ENCODE measurements at places on chromosomes 5 and 9.

DNA sequence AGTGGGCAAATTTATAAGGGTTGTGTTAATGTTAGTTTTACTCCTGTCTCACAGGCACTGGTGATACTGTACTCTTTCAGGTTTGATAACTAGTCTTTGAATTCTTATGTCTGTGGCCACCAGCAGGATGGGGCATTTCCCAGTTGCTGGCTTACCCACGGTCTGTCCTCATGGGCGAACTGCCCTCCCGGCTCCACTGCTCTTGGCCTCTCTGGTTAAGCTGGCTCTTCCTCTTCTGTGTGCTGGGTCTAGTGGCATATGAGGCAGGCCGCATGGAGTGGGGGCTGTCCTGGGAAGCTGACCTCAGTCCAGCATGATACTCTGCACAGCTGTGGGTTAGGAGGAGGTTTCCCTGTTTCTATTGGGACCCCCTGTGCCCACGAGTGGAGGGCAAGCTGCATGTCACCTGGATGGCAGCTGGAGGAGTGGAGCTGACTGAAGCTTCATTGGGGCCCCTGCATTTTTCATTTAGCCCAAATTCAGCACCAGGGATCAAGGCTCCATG is 19.5 kb downstream of the PHF2 start:
- no peak for DNase-seq

- no peak for DNase-seq
Measured at GRCh38 chr5:91111473-91112238, 271.5 kb downstream of the ARRDC3 start.

- DNase-seq: no peak
Measured at GRCh38 chr5:177508837-177509236, 789 bp downstream of the DOK3 start.

- DNase-seq: no peak
Measured at GRCh38 chr9:68547417-68547816, 6.7 kb upstream of the TMEM252 start.

DNA sequence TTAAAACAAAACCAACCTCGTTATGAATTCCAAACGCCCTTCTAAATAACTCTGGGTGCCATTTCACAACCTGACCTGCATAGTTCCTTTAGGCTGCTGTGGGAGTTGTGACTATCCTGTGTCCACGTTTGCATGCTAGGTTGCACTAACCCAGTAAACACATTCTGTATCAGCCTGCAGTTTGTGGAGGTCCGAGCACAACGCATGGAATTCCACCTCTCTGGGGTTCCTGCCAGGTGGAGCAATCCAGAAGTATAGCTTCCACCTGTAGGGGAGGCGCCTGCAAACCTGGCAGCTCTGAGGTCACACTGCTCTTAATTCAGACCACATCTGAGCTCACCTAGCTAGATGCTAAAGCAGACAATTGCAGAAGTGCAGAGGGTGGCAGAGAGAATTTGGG is 57.2 kb downstream of the MARCHF3 start:
- no peak for DNase-seq

- DNase-seq: no peak
Measured at GRCh38 chr9:129140397-129141065, 29.3 kb downstream of the PTPA start.

DNA sequence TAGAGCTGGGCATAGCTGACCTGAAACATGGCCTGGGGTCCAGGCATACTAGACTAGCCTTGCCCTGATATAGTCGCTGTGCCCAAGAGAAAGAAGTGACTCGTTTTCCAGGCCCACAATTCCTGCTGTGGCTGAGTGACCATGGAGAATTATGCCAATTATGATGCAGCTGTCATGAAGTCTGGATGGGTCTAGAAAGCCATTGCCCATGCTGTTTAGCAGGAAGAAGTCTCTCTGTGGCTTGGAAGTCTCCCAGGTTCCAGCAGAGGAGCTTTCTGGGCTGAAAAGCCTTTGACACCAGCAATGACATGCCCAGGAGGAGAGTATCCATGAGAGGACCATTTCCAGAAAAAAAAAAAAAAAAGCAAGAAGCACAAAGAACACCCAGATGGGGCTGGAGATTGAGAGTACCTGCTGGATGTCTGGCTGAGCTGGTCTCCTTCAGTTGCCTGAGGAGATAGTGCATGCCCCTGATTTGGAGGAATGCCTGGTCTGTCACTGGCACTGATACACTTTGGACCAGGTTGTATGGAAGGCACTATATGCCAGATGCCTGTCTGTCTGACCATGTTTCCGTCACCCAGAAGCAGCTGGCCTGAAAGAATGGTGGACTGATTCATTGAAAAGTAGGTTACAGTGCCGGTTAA is 128.0 kb upstream of the EPB41L4A start:
- DNase-seq: no peak

DNA sequence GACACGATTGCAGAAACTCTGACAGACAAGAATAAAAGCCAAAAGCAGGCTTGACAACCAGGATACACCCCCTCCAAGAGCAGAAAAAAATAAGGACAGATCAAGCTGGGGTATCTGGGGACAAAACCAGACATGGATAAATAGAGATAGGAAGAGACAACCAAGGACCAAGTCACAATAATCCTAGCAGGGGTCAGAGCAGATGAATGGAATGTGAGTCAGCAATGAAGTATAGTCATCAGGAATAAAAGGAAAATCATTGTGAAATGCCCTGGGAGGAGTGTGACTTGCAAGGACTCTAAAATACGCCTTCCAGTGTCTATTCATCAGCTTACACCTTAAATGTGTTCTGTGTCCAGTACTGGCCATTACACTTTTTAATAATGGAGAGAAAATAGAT is 206.8 kb downstream of the CAAP1 start:
- DNase-seq: no peak

- no peak for DNase-seq
Measured at GRCh38 chr5:151449839-151450238, 2.4 kb downstream of the SLC36A1 start.

DNA sequence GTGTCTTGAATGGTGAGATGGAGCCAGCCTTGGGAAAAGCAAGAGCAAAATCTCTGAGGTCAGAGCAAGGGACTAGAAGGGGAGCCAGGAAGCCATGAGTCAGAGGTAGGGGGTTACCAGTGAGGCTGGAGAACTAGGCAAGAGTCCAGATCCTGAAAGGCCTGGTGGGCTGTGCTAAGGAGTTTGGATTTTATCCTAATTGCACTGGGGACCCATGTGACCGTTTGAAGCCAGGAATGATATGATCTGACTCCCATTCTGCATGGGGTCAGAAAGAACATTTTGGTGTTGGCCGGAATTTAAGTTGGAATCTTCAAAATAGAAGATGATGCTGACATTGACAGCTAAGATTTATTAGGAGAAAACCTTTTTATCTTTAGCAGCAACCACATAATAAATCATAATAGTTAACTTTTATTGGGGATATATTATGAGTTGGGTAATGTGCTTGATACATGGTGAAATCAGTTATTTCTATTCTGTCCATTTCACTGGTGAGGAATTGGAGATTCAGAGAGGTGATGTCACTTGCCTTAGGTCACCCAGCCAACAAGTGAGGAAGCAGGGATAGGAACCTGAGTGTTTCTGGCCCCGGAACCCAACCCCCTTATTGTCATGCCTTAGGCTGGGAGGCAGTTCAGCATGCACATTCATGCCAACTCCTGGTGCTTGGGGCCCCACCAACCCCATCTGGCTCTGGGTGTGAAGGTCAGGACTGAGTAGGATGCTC is 61.5 kb upstream of the RARS1 start:
- no peak for DNase-seq

- no peak for DNase-seq
Measured at GRCh38 chr9:119701651-119702050, 332.4 kb upstream of the BRINP1 start.

DNA sequence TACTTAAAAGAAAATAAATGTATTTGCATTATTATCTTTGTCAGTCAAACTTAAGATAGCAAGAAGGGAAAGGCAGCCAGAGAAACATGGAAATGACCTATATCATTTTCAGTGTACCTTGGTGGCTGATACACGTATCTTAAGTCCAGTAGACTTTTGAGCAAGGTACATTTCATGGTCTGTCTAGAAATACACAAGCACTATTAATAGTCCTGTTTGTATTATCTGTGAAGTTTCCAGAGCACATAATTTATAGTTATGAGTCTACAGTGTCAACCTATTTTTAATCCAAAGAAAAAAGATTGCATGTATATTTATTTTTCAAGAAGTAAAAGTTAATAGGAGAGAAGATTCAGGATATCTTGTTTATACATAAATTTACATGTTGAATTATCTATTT is 95.7 kb downstream of the IZUMO3 start:
- DNase-seq: no peak

- DNase-seq: no peak
Measured at GRCh38 chr5:131382407-131383395, 118.8 kb downstream of the CDC42SE2 start.

GRCh38 chr9:16744394-16744793 is 126.1 kb downstream of the BNC2 start:
- DNase-seq: no peak

- DNase-seq: no peak
Measured at GRCh38 chr5:56814361-56814962, 887 bp upstream of the MAP3K1 start.

- no peak for DNase-seq
Measured at GRCh38 chr5:136655468-136655867, 290.1 kb upstream of the TRPC7 start.

- no peak for DNase-seq
Measured at GRCh38 chr9:16099732-16100536, 547.1 kb downstream of the CCDC171 start.

GRCh38 chr5:63820577-63820976 is 141.7 kb downstream of the HTR1A start:
- no peak for DNase-seq

- no peak for DNase-seq
Measured at GRCh38 chr5:42285230-42285629, 138.0 kb upstream of the GHR start.

DNA sequence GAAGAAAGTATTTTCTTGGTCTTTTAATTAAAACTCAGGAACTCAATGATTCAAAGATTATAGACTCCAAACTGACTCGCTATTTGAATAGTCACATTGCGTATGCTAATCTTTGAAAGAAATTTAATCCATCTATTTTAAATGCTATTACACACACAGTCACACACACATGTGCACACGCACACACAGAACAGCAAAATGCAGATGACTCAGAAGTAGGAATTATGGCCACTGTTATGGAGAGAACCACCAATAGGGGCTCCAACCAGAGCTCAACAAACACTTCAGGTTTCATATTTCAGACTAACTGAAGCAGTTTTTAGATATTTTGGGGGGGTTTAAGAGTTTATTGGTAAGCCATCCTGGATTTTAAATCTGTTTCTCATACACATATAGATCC is 1917.9 kb downstream of the EFNA5 start:
- DNase-seq: no peak

DNA sequence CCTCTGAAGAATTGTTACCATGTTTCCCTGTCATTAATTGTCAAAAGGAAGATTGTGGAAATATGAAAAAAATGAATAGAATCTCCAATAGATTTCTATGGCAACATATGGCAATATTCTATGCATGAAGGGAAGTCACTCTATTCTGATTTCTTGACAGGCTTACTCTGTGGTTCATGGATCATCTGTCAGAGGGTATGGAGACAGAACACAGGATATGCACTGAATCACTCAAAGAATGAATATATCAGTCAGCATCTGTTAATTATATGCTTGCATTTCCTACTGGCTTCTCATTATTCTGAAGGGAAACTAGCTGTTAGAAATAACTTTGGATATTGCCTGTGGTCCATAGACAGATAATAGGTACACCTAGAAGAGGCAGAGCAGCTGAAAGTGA is 918.9 kb downstream of the DTWD2 start:
- no peak for DNase-seq

DNA sequence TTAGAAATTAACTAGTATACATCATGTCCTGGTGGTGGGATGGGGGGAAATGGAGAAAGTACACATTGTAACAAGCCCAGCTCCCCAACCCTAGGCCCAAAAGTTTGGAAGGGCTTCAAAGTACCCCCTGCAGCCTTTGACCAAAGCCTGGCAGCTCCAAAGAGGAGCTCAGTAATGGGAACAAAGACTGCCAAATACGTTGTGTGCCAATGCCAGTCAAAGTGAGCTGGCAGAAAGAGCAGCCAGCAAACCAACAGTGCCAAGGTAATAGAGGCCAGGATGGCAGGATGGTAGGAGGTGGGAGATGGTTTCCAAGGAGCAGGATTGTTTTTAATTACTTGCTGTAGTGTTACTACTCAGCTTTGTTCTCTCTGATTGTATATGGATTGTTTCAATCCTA is 248.3 kb downstream of the COX7C start:
- no peak for DNase-seq

DNA sequence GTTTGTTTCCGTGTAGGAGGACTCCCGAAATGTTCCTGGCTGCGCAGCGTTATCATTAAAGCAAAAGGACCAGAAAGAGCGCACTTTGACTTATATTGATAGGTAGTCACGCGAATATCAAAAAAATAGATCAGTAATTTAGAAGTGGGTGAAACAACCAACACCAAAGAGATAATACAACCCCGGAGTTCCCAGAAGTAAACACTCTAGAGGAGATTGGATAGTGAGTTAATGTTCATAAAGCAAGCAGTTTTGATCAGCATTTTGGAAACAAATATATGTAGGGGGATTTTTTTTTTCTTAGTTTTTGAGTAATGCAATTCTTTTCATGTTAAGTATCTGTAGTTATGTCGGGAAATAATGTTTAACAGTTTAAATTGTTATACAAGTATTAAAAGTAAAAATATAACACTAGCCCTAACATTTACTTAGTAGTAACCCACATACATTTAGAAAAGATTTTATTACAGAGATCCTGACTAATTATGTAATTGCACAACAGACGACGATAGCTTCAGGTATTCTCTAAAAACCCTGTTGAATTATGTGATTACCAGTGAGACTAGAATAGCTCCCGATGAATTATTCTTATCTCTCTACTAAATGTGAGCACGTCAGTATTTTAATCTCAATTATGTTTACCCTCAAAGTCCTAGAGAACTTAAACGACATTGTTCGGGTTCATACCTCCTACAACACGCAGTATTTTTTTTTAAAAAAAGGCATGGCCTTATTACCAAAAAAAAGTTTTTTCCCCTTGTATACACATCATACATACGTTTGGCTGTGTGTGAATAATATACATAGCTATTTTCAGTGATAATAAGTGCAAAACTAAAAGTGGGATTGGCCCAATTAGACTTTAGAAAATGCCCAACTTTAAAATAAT is 9.4 kb upstream of the NFIB start:
- no peak for DNase-seq

- DNase-seq: no peak
Measured at GRCh38 chr5:19855031-19855430, 133.0 kb downstream of the CDH18 start.

- DNase-seq: no peak
Measured at GRCh38 chr9:133374612-133375115, 1.2 kb downstream of the SURF4 start.

- no peak for DNase-seq
Measured at GRCh38 chr5:64634997-64635686, 55.2 kb upstream of the SHISAL2B start.

Measured in stimulated activated CD8-positive, alpha-beta memory T cell treated with anti-CD3 and anti-CD28 coated beads, Interleukin-4, amount 100 ng/mL, for 4 hours (primary cell).